Activated CD4-positive, alpha-beta T cell treated with anti-CD3 and anti-CD28 coated beads, Interleukin-2, amount 10 ng/mL, durations not matched to agents 7 days and 5 days (primary cell): ENCODE measurements at places on chromosomes 13 and 19.

DNA sequence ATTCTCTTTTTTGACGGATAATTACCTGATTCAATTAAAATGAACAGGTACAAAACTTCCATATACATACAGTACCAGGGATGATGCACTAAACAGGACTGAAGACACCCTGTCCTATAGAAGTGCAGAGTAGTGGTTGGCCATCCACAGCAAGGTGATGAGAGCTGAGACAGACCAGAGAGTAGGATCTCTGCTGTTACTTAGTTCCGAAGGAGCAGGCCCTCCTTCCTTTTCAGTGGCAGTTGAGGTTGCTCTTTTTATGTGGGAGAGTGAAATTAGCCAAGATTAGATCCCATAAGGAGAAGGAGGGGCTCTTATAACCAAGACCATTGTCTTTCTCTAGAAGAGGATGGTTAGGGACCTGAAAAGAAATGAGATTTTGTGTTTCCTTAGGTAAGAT is 4.0 kb downstream of the PDS5B start:
- DNase-seq: no peak

- DNase-seq: no peak
Measured at GRCh38 chr13:96824140-96824539, 170.1 kb downstream of the OXGR1 start.

GRCh38 chr13:53220038-53220437 is 191.4 kb downstream of the OLFM4 start:
- no peak for DNase-seq

GRCh38 chr13:55234311-55234710 is 1906.4 kb upstream of the PRR20A start:
- DNase-seq: no peak

DNA sequence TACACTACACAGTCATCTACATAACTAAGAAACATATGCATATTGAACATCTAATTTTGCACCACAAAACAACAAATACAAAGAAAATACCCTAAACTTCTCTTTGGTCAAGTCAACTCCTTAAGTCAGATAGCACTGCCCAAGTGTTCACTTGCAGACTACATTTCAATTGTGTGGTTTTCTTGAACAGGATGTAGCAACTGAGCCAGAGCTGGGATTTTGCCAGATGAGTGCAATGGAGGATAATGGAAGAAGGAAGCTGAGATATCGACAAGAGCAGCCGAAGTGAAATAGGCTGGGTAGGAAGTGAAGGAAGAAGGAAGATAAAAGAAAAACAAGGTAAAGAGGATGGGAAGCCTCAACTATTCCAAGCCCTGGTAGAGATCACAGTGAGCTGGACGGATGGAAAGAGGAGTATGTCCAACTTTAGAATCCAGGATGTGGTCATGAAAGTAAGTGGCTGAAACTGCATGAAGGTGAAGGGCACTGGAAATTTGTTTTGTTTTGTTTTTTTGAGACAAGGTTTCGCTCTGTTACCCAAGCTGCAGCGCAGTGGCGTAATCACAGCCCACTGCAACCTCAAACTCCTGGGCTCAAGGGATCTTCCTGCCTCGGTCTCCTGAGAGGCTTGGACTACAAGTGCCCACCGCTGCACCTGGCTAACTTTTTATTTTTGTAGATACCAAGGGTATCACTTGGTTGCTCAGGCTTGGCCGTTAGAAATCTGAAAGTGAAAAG is 15.0 kb downstream of the NUFIP1 start:
- no peak for DNase-seq

DNA sequence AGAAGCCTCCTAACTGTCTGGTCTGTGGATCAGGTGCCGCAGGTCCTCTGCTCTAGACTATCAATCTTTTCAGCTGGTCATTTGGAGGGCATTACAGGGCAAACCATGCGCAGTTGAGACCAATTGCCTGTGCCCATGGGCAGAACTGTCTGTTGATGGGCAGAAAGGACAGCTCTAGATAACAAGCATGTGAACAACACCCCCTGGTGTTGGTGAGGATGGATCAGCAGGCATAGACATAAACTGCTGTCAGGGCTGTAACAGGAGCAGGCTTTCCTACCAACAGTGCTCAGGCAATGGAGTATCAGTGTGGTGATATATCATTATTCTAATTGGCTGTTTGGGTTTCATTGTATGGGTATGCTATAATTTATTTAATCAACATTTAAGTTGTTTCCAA is 104.7 kb upstream of the KL start:
- DNase-seq: peak; percentile 62

DNA sequence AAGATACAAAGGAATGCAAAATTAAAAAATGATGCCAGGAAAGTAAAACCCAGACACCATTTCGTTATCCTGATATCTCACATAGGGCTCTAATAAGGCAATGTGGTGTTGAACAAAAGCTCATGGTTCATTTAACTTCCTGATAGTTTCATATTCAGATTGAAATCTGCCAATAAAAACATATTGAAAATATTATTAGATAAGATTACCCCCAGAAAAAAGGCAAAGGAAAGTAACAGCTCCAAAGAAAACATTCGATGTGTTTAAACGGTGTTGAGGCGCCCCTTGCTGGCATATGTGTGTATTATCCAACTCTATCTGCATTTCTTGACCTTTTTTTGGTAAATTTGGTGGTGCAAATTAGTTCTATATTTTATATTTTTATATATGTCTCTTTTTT is 75.9 kb downstream of the ESD start:
- DNase-seq: peak; percentile 57

GRCh38 chr13:95982144-95982543 is 71.1 kb downstream of the UGGT2 start:
- no peak for DNase-seq

GRCh38 chr19:29714953-29715700 is at the start of gene C19orf12:
Gene C19orf12 (minus strand): TSS chr19:29715261. CDS start chr19:29708413, 6,848 bp downstream.
- peak; percentile 46 for DNase-seq

GRCh38 chr13:40439928-40440327 is 226.5 kb downstream of the FOXO1 start:
- DNase-seq: no peak

DNA sequence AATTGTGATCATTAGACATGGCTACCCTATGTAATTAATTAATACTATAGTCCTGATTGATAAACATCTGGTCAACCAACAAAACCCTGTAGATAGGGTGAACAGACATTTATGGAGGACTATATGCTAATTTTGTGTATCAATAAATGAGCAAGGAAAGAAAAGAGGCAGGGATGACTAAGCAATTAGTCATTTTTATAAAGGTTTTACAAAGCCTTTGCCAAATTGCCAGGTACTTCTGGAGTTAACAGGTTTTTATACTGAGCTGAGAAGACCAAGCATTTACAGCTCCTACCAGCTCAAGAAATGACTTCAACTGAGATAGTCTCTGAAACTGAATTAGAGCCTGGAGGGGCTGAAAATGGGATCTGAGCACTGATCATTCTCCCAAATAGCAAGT is 186.8 kb upstream of the PRR20A start:
- DNase-seq: no peak

DNA sequence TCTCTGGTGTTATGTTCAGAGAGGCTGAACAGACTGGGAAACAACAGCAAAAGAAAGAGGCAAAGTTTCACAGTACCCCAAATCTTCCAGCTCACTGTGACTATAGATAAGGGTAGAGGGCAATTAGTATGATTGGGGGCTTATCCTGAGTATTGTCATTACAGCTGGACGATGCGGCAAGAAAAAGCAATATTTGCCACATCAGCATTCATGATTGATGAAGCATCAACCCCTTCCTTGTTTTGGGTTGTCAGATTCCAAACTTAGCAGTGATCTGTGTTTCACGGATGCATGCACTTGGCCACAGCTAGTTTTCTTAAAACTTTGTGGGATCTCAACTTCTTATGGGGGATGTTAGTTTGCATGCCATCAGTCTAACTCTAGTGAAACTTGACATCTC is 348.8 kb upstream of the SLITRK5 start:
- DNase-seq: no peak

DNA sequence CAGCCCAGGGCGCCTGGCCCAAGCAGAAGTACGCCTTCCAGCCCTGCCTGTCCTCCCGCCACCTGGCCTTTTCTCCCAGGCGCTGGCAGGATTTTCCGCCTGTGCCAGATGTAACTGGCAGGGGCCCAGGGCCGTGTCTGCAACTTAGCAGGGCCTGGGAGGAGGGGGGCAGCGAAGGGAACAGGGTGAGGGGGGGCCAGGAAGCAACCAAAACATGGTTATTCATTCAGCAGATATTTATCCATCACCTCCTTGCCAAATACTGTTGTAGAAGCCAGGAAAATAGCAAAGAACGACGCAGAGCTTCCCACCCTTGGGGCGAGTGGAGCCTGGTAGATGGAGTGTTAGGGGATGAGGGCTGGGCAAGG is 5.6 kb downstream of the TLE6 start:
- no peak for DNase-seq

DNA sequence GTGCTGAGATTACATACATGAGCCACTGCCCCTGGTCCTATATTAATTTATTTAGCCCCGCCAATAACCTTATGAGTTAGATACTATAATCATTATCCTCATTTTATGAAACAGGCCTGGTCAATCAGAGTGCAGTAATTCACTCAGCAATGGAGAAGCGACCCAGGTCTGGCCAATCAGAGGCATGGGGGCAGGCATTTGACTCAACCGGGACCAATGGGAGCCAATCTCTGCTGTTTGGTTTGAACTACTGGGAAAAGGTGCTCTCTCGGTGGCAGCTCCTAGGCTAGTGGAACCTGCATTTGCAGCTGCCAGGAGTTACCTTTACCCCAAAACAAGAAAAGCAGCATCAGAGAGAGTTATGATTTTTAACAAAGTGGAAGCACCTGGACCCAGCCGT is 6.6 kb downstream of the SIRT2 start:
- no peak for DNase-seq

GRCh38 chr13:29935309-29935981 is 85.0 kb upstream of the UBL3 start:
- peak; percentile 90 for DNase-seq

DNA sequence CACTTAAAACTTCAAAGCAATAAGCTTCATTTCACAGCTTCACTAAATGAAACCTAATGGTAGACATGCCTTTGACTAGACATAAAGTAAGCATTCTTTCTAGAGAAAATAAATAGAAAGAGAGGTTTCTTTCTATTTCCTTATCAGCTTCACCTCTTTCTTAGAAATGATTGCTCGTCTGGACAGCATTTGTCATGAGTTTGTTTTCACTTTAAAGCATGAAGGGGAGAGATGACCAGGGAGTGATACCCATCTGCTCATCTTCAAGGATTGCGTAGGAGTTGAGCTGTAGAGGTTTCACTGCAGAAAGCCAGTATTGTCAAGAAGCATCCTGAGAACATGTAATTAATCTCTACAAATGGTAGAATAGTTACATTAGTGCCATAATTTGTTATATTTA is 61.3 kb downstream of the COL4A2 start:
- no peak for DNase-seq

- DNase-seq: peak; percentile 71
Measured at GRCh38 chr19:588093-588740, 1.5 kb upstream of the HCN2 start.

- DNase-seq: peak; percentile 85
Measured at GRCh38 chr19:19531951-19532805, 3.5 kb downstream of the YJEFN3 start.
